Peyer's patch (tissue), 4 donors: ENCODE measurements at places on chromosomes 5 and 9. TPM values are rescaled to one million over a fixed set of nuclear protein-coding genes. Genes with fewer than 3 reads are reported as not detected.

DNA sequence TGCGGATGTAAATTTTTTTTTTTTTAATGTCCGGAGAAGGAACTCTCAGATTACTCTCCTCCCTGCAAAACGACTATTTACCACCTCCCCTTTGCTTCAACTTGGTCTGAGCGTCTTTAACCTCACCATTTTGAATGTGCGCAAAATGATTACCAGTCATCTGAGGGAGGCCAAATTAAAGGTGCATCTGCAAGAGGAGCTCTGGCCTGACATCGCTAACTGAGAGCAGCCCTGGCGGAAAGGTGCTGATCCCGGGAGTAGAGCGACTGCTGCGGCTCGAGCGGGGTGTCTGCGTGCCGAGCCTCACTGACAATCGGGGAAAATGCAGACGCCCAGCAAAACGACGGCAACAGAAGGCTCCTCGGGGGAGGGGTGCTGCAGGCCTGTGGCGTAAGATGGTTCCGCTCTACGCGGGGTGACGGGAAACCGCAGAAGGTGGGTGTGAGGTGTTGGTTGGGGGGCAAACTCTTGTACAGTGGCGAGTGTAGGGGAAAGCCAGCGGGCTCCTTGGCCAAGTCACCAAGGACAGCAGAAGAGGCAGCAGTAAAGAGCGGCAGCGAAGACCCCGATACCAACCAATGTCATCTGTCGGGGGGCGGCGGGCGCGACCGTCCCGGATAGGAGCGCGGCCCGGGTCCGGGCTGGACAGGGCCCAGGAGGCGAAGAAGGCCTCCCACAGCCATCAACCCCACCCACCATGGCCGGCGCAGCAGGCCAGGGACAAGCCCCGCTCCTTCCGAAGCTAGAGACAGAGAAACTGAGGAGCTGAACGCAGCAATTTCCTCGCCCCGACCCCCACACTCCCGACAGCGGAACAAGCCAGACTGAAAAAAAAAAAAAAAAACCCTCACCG lies 557 bp downstream of the PJA2 start:
- peak; percentile 80 for DNase-seq

GRCh38 chr9:97510797-97511654 lies 9.6 kb downstream of the TMOD1 start:
- no peak for DNase-seq

DNA sequence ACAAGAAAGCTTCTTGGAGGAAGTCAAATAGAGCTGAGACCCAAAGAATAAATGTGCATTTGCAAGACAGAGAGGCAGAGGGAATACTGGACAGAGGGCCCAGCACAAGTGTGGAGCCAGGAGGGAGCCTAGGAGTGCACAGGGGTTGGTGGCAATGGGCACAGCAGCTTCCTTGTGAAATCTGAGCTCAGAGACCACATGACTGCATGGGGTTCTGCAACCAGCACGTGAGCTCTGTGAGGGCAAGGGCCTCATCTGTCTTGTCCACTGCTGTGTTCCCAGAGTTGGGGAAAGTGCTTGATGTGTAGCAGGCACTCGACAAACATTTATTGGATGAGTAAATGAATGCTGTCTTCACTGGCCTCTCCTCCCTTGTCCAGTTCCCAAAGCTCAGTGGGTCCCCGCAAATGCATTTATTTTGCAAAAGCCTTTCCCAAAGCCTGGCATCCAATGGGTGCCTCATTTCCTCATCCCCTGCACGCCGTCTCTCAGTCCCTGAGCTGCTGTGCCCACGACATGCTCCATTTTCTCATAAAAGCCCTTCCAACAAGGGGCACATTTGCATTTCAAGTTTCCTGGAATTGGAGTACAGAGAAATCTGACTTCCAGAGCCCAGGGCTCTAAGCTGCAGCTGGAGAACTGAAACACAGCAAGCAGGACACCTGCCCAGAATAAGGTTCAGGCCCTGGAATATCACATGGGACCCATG lies 58.5 kb downstream of the KCNIP1 start:
- no peak for DNase-seq

Gene TMEM232
- total RNA-seq = 1.1 TPM

DNA sequence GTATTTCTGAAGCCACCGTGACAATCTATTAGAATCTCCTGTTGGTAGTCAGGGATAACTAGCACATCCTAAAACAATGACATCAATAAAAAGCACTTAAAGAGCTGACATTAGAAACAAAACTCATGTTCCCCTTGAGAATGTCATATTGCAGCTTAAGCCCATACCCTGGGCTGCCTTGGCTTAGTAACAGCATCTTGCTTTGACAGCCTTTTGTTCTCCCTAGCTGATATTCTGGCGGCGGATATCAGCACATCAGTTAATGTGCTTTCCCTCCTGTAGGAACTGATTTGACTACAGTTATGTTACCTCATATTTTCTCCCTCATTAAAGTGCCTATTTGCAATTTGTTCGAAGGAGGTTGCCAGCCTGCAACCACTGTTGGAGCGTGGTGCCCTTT lies 214.1 kb downstream of the CD180 start:
- no peak for DNase-seq

DNA sequence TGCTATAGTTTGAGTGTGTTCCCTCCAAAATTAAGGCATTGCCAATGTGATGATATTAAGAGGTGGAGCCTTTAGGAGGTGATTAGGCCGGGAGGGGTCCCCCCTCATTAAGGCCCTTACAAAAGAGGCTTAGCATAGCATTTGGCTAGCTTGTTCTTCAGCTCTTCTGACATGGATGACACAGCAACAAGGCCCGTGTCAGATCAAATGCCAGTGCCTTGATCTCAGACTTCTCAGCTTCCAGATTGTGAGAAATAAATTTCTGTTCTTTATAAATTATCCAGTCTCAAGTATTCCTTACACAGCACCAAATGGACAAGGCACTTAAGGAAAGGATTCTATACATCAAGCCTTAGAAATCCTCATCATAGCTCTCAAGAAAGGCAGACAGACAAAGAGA lies 31.8 kb downstream of the SLC38A9 start:
- no peak for DNase-seq
